Right atrium auricular region (tissue), 2 donors: ENCODE measurements at places on chromosomes 5 and 9. TPM values are rescaled to one million over a fixed set of nuclear protein-coding genes. Genes with fewer than 3 reads are reported as not detected.

The GABRA1 gene
- not detected for total RNA-seq

- H3K36me3 ChIP-seq: no peaks in the 10 kb centered on the region
- H3K4me1 ChIP-seq: peaks cover 4% of the 10 kb centered on the region
- H3K27me3 ChIP-seq: no peaks in the 10 kb centered on the region
- no peak for DNase-seq
Observed at GRCh38 chr5:97124335-97124734, 18.1 kb downstream of the LIX1 start.

- H3K4me1 ChIP-seq: peaks cover 27% of the 10 kb centered on the region
- DNase-seq: no peak
- no peak overlapping the region for H3K27ac ChIP-seq
- H3K4me3 ChIP-seq: no peak overlapping the region
Observed at GRCh38 chr9:35274993-35275392, 113.2 kb downstream of the UNC13B start.

DNA sequence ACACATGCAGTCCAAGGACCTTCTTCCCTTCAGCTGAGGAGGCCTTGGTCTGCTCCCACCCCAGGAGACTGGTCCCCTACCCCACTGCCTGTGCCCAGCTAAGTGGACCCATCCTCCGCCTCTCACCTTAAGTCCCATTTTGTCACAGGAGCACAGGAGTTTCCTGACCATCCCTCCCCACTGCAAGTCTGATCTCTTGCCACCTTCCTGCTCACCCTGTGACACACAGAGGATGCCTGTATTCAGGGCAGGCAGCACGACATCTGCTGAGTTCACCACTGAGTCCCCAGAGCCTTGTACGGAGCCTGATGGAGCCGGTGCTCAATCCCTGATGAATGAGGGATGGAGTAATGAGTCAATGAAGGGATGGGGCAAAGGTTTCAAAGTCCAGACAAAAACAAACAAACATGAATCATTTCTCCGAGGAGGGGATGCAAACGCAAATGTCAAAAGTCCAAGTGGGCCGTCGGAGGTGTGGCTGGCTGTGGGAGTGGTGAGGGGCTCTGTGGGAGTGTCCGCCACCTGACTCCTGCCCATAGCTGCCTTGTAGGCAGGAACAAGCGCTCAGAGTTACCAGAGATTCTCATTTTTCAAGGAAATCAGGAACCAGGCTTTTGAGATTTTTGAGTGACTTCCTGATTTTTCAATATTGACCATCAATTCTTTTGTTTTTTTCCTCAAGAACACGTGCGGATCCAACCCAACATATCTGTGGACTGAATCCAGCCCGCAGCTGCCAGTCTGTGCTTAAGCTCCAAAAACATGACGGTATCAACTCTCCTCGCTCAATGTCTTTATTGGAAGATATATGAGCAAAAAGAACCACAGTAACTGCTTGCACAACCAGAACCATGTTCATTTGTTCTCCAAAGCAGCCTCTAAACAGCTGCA, 4.4 kb downstream of the RAPGEF1 start:
- peak overlapping the region; percentile 29 for H3K27ac ChIP-seq
- H3K4me3 ChIP-seq: no peak overlapping the region
- no peak for DNase-seq
- no peaks in the 10 kb centered on the region for H3K27me3 ChIP-seq
